Spinal cord (tissue), 10 donors: ENCODE measurements at places on chromosomes 5 and 9. TPM values are rescaled to one million over a fixed set of nuclear protein-coding genes. Genes with fewer than 3 reads are reported as not detected.

DNA sequence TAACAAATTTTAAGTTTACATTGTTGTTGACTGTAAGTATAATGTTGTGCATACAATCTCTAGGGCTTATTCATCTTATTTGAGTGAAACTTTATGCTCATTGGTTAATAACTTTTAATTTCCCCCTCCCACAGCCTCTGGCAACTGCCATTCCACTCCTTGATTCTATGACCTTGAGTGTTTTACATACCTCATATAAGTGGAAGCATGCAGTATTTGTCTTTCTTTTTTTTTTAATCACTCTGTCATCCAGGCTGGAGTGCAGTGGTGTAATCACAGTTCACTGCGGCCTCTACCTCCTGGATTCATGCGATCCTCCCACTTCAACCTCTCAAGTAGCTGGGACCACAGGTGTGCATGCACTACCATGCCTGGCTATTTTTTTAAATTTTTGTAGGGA, 83.9 kb downstream of the KCTD16 start:
- DNase-seq = no peak

DNA sequence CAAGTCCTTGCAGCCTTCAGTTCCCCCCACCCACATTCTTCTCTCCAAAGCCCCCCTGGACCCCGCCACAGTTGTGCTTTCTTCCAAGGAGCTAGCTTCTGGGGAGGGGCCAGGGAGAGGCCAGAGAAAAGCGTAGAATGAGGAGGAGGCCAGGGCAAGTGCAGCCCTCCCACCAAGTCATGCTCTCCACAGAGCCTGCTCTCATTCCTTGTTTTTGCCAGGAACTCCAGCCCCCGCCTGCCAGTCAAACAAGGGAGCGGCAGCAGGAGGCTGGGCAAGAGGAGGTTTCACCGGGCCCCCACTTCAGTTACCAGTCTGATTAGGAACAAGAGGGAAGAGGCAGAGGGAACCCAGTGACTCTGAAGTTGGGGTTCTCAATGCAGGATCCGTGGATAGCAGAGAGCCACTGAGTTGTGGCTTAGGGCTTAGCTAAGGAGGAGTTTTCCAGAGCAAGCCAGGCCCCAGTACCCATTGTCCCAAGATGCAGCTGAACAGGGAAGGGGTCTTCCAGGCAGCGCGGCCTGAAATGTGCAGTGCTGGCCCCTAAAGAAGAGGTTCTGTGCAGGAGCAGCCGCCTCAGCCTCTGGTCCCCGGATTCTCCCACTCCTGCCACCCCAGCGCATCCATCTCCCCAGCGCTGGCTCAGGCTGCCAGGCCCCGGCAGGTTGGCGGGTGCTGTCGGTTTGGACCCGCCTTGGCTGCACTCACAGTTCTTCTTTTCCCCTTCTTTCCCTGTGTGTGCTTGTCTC, 120.6 kb downstream of the DAB2IP start:
- no peak for DNase-seq

- DNase-seq = no peak
These were observed 738 bp downstream of the FSTL4 start for GRCh38 chr5:133611357-133612248.

ZFP2 gene
- 7.7 TPM for total RNA-seq

- DNase-seq = no peak
These were observed 334.4 kb upstream of the ACTBL2 start for GRCh38 chr5:57817001-57817453.

DNA sequence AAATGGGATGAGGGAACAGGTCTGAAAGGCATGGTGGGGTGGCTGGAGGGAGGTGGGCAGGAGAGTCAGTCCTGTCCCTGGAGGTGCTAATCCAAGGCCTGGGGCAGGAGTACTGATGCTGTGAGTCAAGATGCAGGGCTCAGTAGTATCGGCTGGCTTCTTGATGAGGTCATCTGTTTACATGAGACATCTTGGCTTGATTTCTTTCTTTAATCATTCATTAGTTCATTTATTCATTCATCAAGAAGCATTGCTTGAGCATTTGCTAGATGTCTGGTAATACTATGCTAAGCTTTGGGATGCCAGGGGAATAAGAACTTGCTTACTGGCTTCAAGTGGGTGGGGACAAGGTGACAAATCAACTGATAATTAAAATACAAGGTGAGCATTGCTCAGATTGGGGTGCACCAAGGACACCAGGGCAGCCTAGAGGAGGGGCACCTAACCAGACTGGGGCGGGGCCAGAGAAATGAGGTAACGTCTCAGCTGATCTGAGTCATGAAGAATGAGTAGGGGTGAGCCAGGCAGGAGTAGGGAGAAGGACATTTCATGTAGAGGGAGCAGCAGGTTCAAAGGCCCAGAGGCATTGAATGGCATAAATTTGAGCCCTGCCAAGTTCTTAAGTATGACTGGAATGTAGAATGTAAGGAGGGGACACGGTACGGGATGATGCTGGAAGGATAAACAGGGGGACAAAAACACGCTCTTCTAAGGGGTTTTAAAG, 88.8 kb downstream of the EGFLAM start:
- DNase-seq = no peak

GRCh38 chr9:82031538-82032280, 43.1 kb downstream of the SPATA31D1 start:
- peak; percentile 12 for DNase-seq

ZDHHC11 gene
- total RNA-seq = 14.3 TPM

DNA sequence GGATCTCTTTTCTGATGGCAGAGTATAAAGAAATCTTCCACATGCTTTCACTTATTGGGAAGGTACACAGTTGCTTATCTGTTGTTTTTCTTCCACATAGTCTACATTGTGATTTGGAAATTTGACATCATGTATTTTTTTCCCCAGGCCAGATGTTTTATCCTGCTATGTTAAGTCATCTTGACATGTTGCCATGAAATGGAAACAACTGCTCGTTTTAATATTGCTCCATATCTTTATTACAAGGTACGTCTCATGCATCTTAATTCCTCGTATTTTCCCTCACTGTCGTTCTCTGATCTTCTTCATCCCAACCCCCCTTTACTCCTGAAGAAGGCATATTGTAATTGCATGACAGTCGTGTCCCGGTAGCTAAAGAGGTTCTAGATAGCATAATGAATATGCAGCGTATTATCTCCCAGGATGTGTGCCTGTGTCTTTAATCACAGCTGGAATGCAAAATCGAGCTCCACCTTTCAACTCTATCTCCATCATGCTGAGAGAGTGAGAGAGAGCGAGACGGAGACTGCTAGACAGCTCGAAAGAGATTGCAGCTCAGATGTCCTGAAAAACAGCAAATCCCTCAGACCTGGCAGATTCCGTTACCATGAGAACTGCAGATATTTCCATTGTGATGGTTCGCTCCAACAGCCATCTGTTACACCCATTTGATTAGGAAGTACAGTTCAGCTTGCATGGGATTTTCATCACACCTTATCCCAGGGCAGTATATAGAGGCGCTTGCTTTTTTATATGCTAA, 281.7 kb downstream of the TMEM38B start:
- no peak for DNase-seq

DNA sequence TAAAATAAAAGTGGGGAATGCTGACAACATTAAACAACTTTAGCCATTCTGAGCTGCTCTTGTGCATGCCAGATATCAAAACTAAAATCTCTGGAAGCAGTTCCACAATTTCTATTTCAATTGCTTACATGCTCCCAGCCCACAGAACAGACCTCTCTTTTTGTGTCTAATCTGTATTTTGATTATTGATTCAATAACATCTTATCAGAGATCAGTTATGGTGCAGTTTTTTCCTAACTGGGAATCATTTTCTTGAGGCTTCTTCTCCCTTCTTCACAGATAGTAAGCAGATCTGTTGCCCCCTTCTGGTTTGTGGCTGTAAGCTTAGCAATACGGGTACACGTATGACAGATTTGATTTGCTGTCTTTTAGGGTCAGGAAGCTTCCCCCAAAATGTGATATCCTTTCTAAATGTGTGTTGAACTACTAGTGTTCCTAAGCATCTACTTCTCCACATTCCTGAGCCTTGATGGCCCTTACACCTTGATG, 39.4 kb downstream of the MRPS27 start:
- DNase-seq = peak; percentile 70

DNA sequence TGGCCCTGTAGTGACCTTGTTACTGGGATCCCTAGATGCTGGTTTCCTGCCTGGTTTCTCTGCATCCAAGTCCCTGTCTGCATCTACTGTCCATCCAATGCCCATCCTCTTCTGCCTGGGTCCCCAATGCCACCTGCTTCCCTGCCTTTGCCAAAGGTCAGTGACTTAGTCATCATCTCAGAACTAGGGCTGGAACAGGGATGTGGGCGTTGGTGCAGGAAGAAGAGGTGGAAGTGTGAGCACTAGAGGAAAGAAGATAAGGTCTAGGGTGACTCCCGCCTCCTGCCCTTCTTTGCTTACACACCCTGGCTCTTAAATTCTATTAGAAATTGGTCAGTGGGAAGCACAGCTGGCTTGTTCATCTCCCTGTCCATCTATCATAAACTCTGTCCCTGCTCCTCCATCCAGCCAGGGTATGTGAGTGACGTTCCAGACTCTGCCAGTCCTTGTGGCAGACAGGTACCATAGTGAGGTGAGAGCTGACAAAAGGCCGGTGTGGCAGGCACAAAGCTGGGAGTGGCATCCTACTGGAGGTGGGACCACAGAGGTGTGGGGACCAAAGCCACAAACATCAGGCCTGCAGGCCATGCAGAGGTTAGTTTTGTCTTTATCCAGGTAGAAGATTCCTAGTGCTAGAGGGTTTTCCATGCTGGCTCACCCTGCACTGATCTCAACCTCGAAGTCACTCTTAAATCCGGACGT, 9.2 kb downstream of the PTPN3 start:
- no peak for DNase-seq

DNA sequence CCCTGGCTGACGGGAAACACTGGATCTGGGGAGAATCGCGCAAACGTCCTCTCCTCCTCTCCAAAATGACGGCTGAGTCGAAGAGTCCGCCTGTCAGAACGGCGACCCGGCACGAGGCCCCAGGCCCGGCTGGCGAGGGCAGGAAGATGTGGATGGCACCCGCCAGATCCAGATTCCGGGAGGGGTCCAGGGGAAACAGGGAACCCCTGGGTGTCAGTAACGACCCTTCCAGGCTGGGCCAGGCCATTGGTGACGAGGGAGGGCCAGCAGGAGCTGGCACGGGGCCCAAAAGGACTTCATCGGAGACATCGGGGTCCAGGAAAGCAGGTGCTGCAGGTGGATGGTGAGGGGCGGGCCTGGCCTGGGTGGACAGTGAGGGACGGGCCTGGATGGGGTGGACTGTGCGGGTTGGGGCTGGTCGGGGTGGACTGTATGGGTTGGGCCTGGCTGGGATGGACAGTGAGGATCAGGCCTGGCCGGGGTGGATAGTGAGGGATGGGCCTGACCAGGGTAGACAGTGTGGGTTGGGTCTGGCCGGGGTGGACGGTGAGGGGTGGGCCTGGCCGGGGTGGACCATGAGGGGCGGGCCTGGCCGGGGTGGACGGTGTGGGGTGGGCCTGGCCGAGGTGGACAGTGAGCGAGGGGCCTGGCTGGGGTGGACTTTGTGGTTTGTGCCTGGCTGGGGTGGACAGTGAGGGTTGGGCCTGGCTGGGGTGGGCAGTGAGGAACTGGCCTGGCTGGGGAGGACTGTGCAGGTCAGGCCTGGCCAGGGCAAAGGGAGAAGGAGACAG, 14.0 kb downstream of the SLC6A3 start:
- no peak for DNase-seq

SPATA31A3 gene
- total RNA-seq = not detected

DMRT3 gene
- 0.72 TPM for total RNA-seq

DNA sequence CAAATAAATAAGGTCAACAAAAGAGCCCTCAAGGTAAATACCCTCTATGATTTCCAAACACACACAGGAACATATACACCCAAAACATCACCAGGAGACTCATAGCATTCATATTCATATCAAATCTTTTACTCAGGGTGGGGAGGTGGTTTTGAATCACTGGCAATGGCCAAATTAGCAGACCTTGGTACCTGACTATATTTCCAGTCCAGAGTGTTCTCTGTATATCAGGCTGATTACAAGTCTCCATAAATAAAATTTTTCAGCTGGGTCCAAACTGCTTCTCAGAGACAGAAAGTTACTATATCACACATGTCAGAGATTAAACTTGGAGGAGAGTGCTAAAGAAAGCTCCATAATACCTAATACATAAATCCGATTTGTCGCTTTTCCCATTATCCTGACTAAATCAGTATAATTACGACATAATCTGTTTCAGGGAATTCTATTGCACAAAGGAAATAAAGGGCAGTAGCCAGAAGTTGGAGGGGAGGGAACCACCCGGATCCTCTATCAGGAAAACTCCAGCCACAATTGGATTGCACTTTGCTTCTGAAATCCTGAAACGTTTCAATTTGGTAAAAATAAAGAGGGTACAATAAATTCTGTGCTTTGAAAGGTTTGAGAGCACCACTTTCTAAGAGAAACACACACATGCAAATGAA, 7.0 kb upstream of the GOLGA1 start:
- DNase-seq = no peak

ITK gene
- 0.50 TPM for total RNA-seq

CCDC192 gene
- total RNA-seq = 0.99 TPM

- DNase-seq = no peak
These were observed 390.7 kb upstream of the PIK3R1 start for GRCh38 chr5:67824852-67825251.

DNA sequence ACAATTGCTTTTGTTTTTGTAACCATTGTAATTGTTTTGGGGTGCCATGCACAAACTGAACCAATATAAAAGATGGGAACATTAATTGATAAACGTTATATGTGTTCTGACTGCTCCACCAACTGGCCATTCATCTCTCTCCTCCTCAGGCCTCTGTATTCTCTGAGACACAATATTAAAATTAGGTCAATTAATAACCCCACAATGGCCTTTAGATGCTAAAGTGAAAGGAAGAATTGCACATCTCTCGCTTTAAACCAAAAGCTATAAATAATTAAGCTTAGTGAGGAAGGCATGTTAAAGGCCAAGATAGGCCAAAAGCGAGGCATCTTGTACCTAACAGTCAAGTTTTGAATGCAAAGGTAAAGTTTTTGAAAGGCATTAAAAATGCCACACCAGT, 448.4 kb upstream of the ITGA1 start:
- no peak for DNase-seq

- DNase-seq = no peak
These were observed 3.2 kb upstream of the HSD17B3 start for GRCh38 chr9:96305171-96305570.

DNA sequence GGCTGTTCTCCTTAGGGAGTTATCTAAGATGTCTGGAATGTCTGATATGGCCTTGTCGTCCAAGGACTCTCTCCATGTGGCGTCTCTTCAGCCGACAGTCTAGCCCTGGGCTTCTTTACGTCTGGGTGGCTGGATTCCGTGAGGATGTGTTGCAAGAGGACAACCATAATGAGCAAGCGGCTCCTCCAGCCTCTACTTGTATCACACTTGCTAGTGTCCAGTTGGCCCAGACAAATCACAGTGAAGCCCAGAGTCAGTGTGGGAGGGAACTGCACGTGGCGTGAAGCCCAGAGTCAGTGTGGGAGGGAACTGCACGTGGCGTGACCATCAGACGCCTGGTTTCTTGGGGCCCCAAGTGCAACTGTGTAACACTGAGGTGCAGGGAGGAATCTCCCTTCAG, 61.1 kb downstream of the COL23A1 start:
- DNase-seq = no peak

MTAP gene
- total RNA-seq = 30.0 TPM

GRCh38 chr9:19358701-19359100, 21.3 kb downstream of the RPS6 start:
- no peak for DNase-seq

ANKRD55 gene
- total RNA-seq = 14.0 TPM

XRCC4 gene
- 13.2 TPM for total RNA-seq
